GM12864 (cell line): ENCODE measurements at places on chromosomes 2 and 18.
A peak's percentile ranks its signal among the peaks of the same experiment; 100 is the strongest.

DNA sequence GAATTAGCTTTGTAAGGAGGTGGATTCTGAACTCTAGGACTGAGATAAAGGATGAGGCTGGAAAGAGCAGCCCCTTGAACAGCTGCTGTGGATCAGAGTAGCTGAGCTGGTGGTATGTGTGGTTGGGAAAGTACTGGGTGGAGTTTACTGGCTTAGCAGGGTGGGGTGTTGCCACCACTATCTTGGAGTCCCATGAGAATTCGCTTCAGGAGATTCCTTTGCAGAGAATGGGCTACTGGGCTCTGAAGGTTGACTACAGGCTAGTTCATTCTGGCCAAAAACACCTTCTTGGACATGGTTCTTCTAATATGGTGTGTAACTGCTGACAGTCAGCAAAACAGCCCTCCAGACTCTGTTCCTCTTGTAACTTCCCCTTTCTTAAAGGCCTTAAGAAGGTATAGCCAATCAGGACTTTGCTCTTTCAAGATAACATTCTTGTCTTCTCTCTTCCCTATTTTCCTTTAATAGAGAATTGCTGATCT is 52.7 kb downstream of the TET3 start:
- DNase-seq = peak; percentile 36

- DNase-seq = no peak
These were observed 173.1 kb downstream of the ANKRD30B start for GRCh38 chr18:14921031-14921430.

DNA sequence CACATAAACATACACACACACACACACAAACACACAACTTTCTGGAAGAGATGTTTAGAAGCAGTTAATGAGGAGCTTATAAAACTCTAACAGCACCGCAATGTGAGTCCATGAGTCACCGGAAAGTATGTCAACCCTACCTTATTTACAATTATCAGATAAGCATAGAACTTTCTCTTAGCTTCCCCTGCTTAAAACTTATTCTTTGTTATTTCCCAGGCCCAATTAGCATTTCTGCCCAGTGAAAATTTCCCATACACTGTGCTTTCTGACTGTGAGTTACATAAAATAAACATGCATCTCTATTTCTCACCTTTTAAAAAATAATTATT is 737.6 kb downstream of the LRP1B start:
- DNase-seq = no peak

DNA sequence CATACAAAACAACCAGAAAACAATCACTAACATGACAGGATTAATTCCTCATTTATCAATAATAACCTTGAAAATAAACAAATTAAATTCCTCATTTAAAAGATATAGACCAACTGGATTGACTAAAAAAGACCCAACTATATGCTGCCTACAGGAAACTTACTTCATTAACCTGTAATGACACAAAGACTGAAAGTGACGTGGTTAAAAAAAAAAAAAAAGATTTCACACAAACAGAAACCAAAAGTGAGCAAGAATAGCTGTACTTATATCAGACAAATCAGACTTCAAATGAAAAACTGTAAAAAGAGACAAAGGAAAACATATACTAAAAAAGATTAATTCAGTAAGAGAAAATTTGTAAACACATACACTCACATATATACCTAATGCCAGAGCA is 201.2 kb downstream of the CCDC178 start:
- no peak for DNase-seq

- DNase-seq = no peak
These were observed 14.1 kb downstream of the LIMS1 start for GRCh38 chr2:108548208-108549003.

DNA sequence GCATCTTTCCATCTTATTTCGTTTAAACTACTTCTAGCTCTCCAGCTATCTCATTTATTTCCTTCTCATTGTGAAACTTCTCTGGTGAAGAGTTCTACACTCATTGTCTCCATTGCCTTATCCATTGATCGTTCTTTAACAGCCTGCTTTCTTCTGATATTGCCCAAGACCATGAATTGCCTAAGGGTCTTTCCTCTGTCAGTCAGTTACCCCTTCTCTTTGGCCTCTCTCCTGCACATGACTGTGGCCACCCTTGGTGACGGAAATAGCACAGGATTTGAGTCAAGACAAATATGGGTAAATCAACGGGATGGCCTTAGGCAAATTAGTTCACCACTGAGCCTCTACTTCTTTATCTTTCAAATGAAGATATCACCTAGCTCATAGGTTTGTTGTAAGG is 26.6 kb downstream of the NHEJ1 start:
- DNase-seq = no peak
